Thyroid gland (tissue), 4 donors: ENCODE measurements at places on chromosomes 12 and 14.

DNA sequence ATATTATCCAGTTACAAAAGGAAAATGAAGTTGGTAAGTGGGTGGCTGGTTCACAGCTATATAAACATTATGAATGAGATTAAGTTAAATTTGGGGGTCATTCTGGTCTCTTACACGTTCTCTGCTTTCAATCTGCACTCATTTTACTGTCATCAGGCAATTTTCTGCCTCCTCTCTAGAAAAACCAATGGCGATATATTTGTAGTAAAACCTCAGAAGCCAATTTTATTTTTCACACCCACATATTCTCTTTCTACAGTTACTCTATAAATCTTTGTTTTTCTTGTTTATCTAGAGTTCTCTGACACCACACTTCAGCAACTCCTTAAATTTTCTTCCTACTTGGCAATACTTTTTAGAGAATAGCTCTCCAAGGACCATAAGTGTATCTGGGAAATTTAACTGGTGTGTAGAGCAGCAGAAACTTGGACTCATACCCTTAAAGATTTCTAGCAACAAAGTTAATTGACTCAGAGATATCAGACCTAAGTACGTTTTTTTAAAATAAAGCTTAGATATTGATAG, 926.9 kb downstream of the TMTC2 start:
- H3K36me3 ChIP-seq = no peaks in the 10 kb centered on the region
- no peak overlapping the region for H3K4me3 ChIP-seq
- DNase-seq = no peak
- no peak overlapping the region for H3K27ac ChIP-seq
- H3K27me3 ChIP-seq = no peaks in the 10 kb centered on the region
- no peaks in the 10 kb centered on the region for H3K4me1 ChIP-seq

DNA sequence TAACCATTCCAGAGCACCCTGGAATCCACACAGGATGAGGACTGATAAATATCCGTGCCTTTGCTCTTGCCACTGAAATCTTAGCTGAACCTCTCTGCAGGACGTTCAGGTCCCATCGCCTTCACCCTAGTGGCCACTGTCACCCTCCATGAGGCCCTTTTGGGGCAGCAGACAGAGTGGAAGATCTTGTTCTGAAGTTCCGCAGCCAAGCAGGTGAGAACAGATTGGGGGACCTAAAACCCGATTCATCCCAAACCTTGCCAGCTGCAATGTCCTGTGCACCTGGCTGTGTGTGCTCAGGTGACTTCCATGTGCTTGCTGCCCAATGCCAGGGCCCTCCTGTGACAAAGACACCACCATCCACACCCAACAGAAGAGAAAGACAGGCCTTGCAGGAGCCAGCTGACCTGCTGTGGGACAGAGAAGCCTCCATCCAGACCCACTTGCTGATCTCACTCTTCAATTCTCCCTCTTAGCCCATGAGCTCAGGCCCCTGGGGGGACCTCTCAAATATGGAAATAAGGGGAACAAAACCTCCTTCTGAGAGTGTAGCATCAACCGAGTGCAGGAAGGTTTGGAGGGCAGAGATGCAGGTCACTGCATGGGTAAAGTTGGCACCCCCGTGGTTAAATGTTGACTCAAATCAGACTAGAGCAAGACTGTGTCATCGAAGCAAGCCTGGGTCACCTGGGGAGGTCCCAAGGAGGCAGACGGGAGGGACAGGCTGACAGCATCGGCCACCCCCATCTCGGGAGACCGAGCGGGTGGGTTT, 308.7 kb upstream of the DIO3 start:
- no peak overlapping the region for H3K4me3 ChIP-seq
- no peaks in the 10 kb centered on the region for H3K4me1 ChIP-seq
- no peak overlapping the region for H3K27ac ChIP-seq
- DNase-seq = no peak
- H3K27me3 ChIP-seq = no peaks in the 10 kb centered on the region

- H3K27ac ChIP-seq = no peak overlapping the region
- DNase-seq = no peak
- H3K36me3 ChIP-seq = no peaks in the 10 kb centered on the region
Observed at GRCh38 chr12:89846473-89847055, 137.9 kb upstream of the ATP2B1 start.

DNA sequence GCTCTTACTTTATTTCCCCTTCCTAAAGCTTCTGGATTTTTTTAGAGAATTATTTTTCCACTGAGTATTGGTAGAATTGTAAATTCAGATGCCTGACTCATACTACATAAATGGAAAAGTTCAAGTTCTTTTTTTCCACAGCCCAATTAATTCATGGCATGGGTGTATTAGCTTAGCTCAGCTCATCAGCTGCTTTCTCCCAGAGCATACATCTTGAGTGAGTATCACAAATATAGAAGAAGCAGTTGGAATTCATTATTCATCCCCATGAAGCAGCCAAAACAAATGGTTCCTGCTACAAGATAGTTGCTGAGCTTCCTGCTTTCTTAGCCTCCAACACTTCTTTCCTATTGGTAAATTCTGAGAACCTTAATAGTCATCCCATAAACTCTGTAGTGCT, 105.1 kb downstream of the C12orf50 start:
- no peaks in the 10 kb centered on the region for H3K36me3 ChIP-seq
- no peak overlapping the region for H3K4me3 ChIP-seq
- H3K27me3 ChIP-seq = no peaks in the 10 kb centered on the region
- no peaks in the 10 kb centered on the region for H3K4me1 ChIP-seq
- DNase-seq = no peak
- no peak overlapping the region for H3K27ac ChIP-seq

DNA sequence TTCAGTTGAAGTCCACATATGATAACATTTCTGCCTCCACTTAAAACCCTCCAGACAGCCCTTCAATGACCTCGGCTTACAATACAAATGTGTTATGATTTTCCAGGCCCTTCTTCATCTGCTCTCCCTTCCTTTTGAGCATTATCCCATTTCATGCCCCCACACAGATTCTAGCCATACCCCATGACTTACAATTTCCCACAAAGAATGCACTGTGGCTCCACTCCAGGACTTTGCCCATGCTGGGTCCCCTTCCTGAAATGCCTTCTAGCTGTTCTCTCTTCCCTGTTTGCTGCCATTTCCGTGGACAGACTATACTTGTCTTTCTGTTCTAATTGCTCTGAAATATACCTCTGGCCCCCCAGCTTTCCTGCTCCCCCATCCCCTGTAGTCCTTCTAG, 963.2 kb downstream of the DIO2 start:
- no peaks in the 10 kb centered on the region for H3K27me3 ChIP-seq
- DNase-seq = no peak
- H3K36me3 ChIP-seq = no peaks in the 10 kb centered on the region
- H3K4me1 ChIP-seq = no peaks in the 10 kb centered on the region
- H3K27ac ChIP-seq = no peak overlapping the region

GRCh38 chr12:1552171-1552570, 42.2 kb downstream of the FBXL14 start:
- H3K27me3 ChIP-seq = no peaks in the 10 kb centered on the region
- H3K4me1 ChIP-seq = no peaks in the 10 kb centered on the region
- H3K36me3 ChIP-seq = no peaks in the 10 kb centered on the region
- H3K4me3 ChIP-seq = no peak overlapping the region
- no peak for DNase-seq

DNA sequence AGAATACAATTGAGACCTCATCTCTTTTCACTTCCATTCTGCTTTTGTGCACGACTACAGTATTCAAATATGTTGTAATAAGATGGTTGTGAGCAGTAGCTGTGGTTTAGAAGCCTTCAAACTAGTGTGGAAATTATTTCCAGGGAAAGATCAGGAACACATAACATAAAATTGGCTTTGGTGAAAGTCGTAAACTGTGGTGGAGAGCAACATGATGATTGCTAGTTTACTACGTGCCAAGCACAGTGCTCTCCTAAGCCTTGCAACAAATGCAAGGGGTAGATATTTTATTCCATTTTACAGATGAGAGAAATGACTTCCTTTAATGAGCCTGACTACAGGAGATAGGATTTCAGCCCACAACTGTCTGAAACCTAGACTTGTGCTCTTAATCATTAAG, 172.4 kb upstream of the LMNTD1 start:
- no peaks in the 10 kb centered on the region for H3K36me3 ChIP-seq
- no peaks in the 10 kb centered on the region for H3K27me3 ChIP-seq
- H3K4me1 ChIP-seq = no peaks in the 10 kb centered on the region

GRCh38 chr14:76501156-76501720, 125.3 kb downstream of the ESRRB start:
- no peaks in the 10 kb centered on the region for H3K36me3 ChIP-seq
- H3K4me3 ChIP-seq = no peak overlapping the region
- H3K27ac ChIP-seq = no peak overlapping the region
- peak; percentile 37 for DNase-seq
- no peaks in the 10 kb centered on the region for H3K27me3 ChIP-seq

DNA sequence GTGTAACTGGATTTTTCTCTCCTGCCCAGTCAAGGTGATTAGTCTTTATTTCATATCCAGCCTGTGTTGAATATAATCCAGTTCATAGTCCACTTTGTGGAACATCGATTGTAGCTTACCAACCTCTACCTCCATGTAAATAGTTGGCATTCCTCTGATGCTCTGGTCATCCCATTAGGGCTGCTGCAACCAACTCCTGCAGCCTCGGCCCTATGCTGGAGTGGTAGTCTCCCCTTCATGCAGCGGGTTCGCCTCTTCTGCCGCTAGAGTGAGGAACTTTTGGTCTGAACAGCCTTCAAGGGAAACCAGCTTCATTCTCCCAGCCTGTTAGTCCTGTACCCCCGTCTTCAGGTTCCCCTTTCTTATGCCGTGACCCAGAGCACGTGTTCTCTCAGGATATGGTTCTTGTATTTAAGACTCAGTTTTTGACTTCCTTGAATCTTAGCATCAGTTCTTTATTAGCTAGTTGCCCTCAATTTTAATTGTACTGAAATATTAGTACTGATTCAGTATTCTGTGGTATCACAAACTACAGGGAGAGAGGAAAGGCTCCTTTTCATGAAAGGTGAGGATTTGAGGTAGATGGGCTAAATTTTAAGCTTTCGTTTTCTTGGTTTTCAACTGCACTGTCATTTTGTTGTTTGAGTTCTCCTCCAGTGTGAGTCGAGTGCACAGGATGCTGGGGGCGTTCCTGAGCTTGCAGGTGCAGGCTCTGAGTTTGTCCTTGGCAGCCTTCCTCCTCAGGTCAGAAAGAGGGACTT, 33.2 kb downstream of the ZNF664 start:
- DNase-seq = no peak
- no peak overlapping the region for H3K27ac ChIP-seq
- H3K27me3 ChIP-seq = no peaks in the 10 kb centered on the region
- H3K4me3 ChIP-seq = no peak overlapping the region

- peaks cover 15% of the 10 kb centered on the region for H3K4me1 ChIP-seq
- no peak for DNase-seq
- no peak within 1 kb of the TSS for H3K27ac ChIP-seq
- no peak within 1 kb of the TSS for H3K4me3 ChIP-seq
- H3K27me3 ChIP-seq = peaks cover 64% of the 10 kb centered on the region
Observed at GRCh38 chr12:114405519-114406271, at the start of gene TBX5. Gene TBX5 (minus strand): TSS chr12:114406144. CDS start chr12:114403898, 2,246 bp downstream.

DNA sequence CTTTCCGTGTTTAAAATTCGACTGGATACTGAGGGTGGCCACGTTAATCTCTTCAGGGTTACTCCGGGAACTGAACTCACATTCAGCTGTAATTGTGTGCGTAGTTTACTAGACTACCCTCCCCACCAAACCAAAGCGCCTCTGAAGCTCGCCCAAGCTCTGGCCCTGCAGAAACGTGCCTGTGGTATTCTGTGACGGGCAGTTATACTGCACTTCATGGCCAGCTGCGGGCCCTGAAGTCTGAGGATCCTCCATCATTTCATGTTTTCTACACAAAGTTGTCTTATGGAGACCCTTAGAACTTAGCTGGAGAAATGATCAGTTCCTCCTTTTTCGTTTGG, 688 bp downstream of the ZNF26 start:
- H3K4me3 ChIP-seq = peak overlapping the region; percentile 91
- no peak overlapping the region for H3K27ac ChIP-seq

- no peaks in the 10 kb centered on the region for H3K27me3 ChIP-seq
- H3K27ac ChIP-seq = no peak overlapping the region
- no peaks in the 10 kb centered on the region for H3K4me1 ChIP-seq
- H3K4me3 ChIP-seq = no peak overlapping the region
Observed at GRCh38 chr12:128381541-128381940, 114.6 kb downstream of the TMEM132C start.

- H3K4me1 ChIP-seq = peaks cover 25% of the 10 kb centered on the region
- H3K27ac ChIP-seq = no peak overlapping the region
- peak; percentile 72 for DNase-seq
- H3K4me3 ChIP-seq = no peak overlapping the region
- no peaks in the 10 kb centered on the region for H3K36me3 ChIP-seq
Observed at GRCh38 chr14:68397371-68397811, 395.5 kb downstream of the ZFP36L1 start.

DNA sequence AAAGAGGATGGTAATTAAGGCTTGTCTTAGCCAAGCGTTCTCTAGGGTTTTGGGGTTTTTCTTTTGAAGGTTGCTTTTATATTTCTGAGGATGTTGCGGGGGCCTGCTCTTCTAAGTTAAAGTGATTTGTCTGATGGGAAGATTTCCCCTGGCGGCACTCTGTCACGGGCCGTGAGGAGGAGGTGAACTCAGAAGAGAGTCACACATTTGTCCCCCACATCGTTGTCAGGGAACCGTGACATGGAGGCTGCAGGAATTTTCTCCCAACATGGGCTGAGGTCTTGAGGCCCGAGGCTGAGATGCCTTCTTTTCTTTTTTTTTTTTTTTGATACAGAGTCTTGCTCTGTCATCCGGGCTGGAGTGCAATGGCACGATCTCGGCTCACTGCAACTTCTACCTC, 71.5 kb downstream of the ADGRD1 start:
- no peaks in the 10 kb centered on the region for H3K27me3 ChIP-seq
- H3K4me1 ChIP-seq = peaks cover 10% of the 10 kb centered on the region
- no peaks in the 10 kb centered on the region for H3K36me3 ChIP-seq

DNA sequence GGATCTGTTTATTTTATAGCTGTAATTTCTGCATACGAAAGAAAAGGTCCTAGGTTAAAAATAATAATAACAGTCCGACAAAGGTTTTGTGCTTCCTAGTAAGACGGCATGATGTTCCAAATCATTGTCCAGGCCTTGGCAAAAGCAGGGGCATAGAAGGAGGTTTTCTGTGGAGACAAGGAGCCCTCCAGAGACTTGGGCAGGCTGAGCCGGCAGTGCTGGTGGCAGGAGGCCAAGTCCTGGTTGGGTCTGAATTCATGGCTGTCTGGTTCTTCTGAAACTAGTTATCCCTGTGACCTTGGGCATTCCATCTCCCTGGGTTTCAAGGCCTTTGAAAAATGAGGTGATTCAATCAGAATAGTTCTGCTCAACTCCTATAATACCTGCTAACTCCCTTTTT, 44.0 kb downstream of the KCNK13 start:
- no peaks in the 10 kb centered on the region for H3K36me3 ChIP-seq
- no peaks in the 10 kb centered on the region for H3K27me3 ChIP-seq
- peak; percentile 89 for DNase-seq
- H3K4me3 ChIP-seq = no peak overlapping the region
- H3K27ac ChIP-seq = peak overlapping the region; percentile 26
